ENCODE measurements at places on chromosomes 2 and 18. TPM values are rescaled to one million over a fixed set of nuclear protein-coding genes. Genes with fewer than 3 reads are reported as not detected.
A peak's percentile ranks its signal among the peaks of the same experiment; 100 is the strongest.

The VIT gene
- total RNA-seq, result not detected

The PSMA8 gene
- 0.37 TPM for total RNA-seq

The UGT1A5 gene
- total RNA-seq, result not detected

The LRATD1 gene
- not detected for total RNA-seq

The RAB27B gene
- not detected for total RNA-seq

The PKP4 gene
- 81.8 TPM for total RNA-seq

The MARCHF4 gene
- total RNA-seq, result not detected

The HNMT gene
- total RNA-seq, result not detected

The MYO7B gene
- total RNA-seq, result 3.7 TPM

The KLHL14 gene
- total RNA-seq, result 0.33 TPM

DNA sequence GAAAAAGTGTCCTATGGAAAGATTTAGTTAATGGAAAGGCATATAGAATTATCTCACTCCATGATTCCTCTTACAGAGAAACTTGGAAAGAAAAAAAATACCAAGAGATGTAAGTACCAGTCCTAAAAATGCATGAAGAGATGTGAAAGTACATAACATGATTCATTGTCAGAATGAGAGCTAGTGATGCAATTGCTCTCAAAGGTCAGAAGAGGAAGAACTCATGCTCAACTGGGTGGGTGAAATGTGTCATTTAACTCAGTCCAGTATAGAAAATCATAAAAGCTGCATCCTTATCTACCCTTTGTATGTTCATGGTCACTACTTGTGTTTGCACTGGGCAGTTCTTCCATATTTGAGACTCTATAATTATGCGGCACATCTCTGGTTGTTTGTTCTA lies 300.0 kb upstream of the PIK3C3 start:
- no peak for DNase-seq

GRCh38 chr18:62659698-62660097 lies 55.6 kb upstream of the PHLPP1 start:
- DNase-seq, result peak; percentile 1

DNA sequence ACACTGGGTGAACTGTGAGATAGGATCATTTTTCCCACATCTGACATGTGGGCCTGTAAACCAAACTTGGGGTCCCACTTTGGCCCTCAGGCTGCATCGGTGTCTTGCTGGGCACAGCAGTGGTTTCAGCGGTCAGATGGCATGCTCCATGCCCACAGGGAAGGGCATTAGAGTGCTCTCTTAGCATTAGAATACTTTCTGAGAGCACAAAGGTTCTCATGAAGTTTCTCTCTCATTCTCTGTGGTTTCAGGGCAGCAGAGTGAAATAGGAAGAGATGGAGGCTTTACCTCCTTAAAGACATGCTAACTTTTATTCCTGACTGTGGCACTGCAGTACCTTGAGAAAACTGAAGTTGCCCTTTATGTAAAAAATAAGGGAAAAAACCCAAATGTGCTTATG lies 36.6 kb upstream of the GATA6 start:
- DNase-seq, result no peak

DNA sequence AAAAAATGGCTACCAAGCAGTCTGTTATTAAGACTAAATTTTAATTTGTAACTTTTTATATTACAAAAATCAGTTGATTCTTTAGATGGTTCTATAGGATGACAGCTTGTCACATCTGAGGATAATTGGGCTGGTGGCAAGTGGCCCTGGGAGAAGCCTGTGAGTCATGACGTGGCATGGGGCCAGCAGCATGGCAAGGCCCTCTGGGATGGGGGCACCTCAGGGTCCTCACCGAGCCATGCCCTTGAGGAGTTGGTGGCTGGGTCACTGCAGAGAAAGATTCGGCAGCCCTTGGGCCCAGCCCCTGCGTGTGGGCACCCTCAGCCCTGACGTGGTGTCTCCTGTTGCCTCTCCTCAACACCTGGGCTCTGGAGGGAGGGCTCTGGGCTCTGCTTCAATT lies 49.7 kb downstream of the STK25 start:
- no peak for DNase-seq

- no peak for DNase-seq
These were observed 73.6 kb downstream of the LYPD6B start for GRCh38 chr2:149112068-149112467.

GRCh38 chr2:57376985-57377384 lies 669.6 kb upstream of the VRK2 start:
- DNase-seq, result no peak

DNA sequence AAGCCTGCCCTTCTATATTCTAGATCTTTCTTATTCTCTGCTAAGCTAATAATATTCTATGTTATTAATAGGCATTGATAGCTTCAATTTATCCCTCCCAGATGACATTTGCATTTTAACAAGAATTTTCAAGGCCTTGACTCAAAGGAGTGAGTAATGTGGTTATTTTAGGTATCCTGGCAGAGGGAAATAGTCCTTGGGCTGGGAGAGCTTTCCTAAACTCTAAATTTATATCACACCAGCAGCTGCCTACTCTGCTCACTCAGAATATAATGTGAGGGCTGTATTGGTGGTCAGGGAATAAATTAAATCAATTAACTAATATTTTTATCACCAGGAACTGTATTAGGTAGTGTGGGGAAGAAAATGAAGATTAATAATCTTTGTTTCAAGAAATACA lies 74.8 kb upstream of the ADAM23 start:
- no peak for DNase-seq

DNA sequence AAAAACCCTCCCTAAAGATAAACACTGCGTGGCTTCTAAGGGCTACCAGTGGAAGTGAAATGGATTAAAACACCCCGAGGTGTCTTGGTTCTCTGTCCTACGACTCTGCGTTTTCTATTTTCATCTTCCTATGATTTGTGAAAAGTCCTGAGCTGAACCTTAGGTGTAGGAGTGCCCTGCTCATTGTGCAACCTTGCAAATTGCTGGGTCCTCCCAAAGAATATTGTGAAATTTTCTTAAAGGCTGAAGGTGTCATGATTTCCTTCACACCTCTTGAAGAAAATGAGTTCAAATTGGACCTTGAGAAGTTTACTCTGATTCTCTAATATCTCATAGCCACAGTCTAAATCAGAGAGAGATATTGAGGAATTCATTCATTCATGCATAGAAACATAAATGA lies 1.8 kb upstream of the SLC19A3 start:
- no peak for DNase-seq

DNA sequence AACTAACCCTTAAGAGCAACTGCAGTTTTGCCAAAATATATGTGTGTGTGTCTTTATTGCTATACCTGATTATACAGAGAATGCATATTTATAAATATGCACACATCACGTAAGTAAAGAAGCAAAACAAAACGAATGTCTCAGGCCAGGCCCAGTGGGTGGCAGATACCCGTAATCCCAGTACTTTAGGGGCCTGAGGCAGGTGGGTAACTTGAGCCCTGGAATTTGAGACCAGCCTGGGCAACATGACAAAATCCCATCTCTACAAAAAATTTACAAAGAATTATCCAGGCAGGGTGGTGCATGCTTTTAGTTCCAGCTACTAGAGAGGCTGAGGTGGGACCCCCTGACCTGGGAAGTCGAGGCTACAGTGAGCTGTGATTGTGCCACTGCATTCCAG lies 745.3 kb downstream of the SATB2 start:
- DNase-seq, result no peak

DNA sequence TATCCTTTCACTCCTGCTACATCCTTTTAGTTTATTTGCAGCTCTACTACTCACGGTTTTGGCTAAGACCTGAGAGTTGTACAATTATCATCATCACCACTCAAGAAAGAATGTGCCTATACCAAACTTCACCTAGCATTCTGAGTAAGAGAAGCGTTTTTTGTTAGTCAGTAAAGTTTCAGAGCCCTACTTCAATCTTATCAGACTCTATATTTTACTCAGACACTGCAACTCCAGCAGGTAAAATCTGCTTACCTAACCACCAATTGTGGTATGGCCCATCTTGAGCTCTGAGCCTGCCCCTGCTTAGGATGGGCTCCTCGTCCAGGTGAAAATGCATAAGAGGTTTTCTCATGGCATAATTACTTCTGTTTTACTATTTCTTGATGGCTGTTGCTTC lies 37.1 kb downstream of the ICOS start:
- no peak for DNase-seq

DNA sequence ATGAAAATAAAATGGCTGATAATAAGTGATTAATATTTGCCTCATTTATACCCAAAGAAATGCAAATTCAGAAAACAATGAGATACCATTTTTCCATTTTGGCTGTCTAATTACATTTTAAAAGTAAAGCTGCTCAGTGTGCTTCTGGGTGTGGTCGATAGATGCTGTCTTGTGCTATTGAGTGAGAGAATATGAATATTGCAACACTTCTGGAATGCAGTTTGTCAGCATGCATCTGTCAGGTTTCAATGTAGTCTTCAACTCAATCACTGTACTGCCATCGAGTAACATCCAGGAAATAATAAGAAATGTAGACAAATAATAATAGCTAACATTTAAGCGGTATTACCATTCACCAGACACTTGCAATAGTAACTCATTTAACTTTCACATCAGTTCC lies 3.9 kb downstream of the IL18R1 start:
- no peak for DNase-seq

DNA sequence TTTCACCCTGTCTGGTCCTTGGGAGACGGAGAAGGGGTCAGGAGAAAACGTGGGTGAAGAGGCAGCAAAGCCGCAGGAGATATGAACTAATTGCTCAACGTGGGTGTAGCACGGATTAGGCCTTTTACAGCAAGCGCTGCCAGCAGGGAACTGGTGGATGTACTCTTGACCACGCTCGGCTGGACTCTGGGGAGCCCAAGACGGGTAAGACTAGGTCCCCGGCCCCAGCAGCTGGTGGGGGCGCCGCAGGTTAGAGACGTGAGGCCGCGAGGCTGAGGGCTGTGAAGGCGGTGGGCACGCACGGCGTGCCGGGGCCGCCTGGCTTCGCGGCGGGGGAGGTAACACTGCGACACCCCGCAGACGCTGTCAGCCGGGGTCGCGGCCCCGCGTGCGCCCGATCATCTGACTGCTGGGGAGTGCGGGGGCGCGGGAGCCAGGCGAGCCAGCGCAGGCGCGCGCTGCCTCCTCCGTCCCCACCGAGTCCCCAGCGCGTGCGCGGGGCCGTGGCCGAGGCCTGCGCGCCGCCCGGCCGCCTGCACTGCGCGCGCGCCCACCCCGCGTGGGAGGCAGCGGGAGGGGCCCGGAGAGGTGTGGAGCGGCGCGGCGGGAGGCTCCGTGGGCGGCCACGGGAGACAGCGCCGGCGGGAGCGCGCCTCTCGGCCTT lies at the start of gene CLIP4:
Gene CLIP4 (plus strand): TSS at position 470 of the 664 bp plus-strand sequence. CDS start 5,974 bp downstream, outside the sequence.
- no peak for DNase-seq

DNA sequence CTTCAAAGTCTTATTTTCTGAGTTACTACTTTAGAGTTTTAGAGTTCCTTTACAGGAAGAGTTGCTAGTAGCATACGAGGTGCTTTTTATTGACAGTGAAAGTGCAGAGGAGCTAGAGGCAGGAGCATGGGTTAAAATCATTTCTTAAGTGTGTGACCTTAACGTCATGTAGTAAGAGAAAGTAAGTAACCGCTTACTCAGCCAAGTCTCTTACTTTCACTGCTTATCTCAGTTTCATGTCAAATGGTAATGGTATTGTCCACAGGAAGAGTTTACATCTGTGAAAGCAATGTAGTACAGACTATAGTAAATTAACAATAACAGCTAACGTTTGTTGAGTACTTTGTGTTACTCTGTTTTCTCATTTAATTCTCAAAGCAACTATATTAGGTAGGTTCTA lies 12.6 kb downstream of the NDUFAF7 start:
- DNase-seq, result no peak

DNA sequence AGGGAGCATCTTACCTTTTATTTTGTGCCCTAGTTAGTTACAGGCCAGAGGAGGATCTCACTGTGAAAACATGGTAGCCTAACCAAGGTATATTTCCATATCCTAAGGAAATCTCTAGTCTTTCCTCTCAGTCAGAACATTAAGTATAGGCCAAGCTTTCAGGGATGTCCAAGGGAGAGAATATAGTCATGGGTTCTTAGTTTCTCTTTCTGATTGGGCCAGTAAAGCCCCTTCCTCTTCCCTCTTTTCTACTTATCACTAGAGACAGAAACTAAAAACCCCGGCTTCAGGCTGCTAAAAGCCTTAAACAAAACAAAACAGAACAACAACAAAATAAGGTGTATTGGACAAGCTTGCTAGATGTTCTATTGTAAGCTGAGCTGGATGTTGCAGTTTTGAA lies 44.3 kb upstream of the TNFRSF11A start:
- DNase-seq, result no peak

GRCh38 chr2:120318626-120319025 lies 27.3 kb upstream of the INHBB start:
- DNase-seq, result no peak

GRCh38 chr2:123768233-123768632 lies 256.9 kb upstream of the CNTNAP5 start:
- no peak for DNase-seq

DNA sequence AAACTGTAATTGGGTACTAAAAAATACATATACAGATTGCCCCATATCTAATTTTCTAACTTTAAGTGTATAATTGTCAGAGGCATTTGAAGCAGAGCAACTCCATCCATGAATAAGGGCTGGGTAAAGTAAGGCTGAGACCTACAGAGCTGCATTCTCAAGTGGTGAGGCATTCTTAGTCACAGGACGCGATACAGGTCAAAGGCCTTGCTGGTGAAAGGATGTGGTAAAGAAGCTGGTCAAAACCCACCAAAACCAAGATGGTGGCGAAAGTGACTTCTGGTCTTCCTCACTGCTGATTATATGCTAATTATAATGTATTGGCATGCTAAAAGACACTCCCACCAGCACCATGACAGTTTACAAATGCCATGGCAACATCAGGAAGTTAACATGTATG lies 50.0 kb downstream of the SLC8A1 start:
- no peak for DNase-seq

GRCh38 chr2:204024503-204024902 lies 87.9 kb downstream of the ICOS start:
- peak; percentile 68 for DNase-seq

DNA sequence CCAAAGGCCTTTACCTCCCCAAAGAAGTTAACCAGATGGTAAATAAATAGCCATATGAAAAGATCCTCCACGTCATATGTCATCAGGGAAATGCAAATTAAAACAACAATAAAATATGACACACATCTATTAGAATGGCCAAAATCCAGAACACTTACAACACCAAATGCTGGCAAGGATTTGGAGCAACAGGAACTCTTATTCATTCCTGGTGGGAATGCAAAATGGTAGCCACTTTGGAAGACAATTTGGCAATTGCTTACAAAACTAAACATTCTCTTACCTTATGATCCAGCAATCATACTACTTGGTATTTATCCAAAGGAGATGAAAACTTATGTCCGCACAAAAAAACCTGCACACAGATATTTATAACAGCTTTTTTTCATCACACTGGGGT lies 1.3 kb upstream of the TANK start:
- DNase-seq, result no peak

DNA sequence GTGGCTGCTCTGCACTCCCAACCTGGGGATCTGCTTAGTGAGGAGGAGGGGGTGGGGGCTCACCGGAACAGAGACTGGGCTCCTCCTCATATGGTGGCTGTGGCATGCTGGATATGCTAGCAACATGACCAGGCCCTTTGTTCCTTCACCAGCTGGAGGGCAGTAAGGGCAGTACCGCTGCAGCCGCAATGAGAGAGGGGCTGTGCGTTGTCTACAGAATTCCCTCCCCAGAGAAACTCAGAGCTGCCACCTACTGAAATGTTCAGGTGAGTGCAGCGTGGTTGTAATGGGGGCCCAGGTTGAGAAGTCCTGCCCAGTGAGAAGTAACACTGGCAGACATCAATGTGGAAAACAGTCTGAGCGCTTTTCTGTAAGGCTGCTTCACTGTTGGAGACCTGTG lies 1211.9 kb upstream of the NXPH2 start:
- DNase-seq, result no peak

All from OCI-LY7 (cell line).